SK-N-DZ (cell line): ENCODE measurements at places on chromosomes 6 and 20.

GRCh38 chr20:53020834-53021233 lies 48.7 kb downstream of the TSHZ2 start:
- DNase-seq, result no peak

- no peak for DNase-seq
Observed at GRCh38 chr20:1190847-1191246, 6.1 kb upstream of the TMEM74B start.

DNA sequence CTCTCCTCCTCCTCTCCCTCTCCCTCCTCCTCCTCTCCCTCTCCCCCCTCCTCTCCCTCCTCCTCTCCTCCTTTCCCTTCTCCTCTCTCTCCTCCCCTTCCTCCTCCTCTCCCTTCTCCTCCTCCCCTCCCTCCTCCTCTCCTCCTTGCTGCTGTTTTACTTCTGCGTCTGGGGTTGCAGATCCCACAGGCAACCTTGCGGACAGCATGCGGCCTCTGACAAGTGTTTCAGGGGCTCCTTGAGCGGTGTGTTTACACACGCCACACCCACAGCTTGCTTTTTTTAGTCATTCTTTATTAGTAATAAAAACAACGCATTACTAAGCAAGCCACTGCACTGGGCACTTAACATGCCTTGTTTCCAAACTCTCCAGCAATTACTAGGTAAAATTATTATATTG lies 81.9 kb downstream of the TFAP2C start:
- DNase-seq, result no peak

DNA sequence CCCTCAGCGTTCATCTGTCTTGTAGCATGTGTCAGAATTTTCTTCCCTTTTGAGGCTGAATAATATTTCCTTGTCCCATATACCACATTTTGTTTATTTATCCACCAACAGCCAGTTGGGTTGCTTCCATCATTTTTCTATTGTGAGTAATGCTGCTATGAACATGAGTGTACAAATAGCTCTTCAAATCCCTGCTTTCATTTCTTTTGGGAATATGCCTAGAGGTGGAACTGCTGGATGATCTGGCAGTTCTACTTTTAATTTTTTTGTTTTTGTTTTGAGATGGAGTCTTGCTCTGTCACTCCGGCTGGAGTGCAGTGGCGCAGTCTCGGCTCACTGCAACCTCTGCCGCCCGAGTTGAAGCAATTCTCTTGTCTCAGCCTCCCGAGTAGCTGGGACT lies 64.7 kb downstream of the SASH1 start:
- DNase-seq, result no peak

DNA sequence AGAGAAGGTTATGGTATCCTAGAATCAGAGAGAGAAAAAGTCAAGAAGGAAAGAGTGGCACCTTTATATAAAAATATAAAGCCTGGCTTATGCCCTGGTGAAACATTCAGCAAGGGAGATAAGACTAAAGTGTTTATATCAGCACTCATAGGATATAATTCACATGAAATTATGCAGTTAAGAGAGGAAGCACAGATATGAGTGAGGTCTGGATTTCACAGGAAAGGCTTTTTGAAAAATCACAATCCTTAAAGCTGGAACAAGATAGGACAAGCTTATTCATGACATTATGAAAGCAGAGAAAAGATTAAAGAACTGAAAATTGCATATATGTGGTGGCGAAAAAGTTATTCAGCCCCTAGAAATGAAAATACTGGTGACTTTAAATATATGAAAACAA lies 181.2 kb upstream of the FLRT3 start:
- DNase-seq, result no peak
